Memory B cell (primary cell): ENCODE measurements at places on chromosomes 2 and 18.
A peak's percentile ranks its signal among the peaks of the same experiment; 100 is the strongest.

DNA sequence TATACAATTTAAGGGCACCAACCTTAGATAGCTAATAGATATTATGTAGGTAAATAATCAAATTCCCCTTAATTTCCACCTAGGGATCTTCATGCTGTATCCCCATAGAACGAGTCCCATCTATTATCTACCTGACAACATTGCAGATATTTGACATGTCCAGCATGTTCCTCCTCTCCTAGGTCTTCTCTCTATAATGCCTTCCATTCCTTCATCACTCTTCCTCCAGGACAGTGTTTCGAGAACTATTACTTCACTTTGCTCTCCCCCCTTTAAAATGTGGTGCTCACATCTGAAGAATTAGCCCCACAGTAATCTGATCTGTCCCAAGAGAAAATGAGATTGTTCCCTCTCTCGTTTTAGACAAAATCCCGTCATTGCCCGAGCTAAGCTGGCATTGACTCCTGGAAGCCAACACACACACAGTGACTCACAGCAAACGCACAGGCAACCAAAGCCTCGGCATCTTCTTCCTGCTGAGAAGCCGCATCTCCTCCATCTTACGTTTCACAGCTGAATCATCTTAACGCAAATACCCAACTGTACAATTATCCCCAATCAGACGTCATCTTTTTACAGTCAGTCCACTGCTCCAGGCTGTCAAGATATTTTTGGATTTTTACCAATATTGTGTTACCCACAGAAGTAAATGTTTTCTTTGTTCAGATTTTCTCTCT, 162.9 kb upstream of the AGAP1 start:
- H3K36me3 ChIP-seq, result no peaks in the 10 kb centered on the region
- H3K4me1 ChIP-seq, result no peaks in the 10 kb centered on the region
- H3K4me3 ChIP-seq, result no peak overlapping the region
- DNase-seq, result no peak
- H3K27ac ChIP-seq, result no peak overlapping the region

DNA sequence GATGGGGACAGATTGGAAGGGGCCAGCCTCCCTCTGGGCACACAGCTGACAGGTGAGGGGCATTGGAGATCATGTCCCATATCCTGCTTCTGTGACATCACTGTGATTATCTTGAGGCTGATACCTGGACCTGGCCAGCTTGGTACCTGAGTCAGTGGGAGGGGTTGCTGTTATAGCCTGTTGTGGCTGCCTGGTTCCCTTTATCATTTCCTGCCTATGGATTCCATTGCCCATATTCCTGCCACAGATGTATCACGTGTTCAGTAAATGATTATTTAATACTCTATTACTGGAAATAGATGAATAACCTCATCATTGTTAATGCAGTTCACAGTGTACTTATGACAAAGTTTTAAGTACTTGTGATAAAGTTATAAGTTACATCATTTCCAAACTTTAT, 7.8 kb upstream of the SCYGR1 start:
- no peaks in the 10 kb centered on the region for H3K36me3 ChIP-seq
- H3K27me3 ChIP-seq, result no peaks in the 10 kb centered on the region
- no peak for DNase-seq
- no peak overlapping the region for H3K27ac ChIP-seq

DNA sequence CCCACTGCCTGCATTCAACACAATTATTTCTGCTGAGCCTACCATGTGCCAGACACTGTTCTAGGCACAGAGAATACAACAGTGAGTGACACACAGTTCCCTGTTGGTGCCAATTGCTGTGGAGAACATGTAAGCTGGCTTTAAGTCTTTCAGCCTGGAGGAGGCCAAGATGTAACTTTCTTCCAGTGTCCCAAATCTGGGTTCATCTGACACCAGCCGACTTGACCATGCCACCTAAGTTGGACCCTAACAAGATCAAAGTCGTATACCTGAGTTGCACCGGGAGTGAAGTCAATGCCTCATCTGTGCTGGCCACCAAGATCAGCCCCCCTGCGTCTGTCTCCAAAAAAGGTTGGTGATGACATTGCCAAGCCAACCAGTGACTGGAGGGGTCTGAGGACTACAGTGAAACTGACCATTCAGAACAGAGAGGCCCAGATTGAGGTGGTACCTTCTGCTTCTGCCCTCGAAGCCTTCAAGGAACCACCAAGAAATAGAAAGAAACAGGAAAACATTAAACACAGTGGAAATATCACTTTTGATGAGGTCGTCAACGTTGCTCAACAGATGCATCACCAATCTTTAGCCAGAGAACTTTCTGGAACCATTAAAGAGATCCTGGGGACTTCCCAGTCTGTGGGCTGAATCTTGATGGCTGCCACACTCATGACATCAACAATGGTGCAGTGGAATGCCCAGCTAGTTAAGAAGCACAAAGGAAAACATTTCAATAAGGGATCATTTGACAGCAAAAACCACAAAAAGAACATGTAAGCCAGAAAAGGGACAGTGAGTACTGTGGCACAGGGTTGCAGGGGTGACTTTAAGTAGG, 6.3 kb downstream of the TRABD2A start:
- no peak for DNase-seq
- H3K27me3 ChIP-seq, result no peaks in the 10 kb centered on the region
- no peak overlapping the region for H3K4me3 ChIP-seq
- peaks cover 12% of the 10 kb centered on the region for H3K4me1 ChIP-seq

GRCh38 chr2:176114120-176114929, 2.3 kb upstream of the HOXD10 start:
- H3K27ac ChIP-seq, result no peak overlapping the region
- DNase-seq, result no peak
- no peaks in the 10 kb centered on the region for H3K36me3 ChIP-seq
- H3K27me3 ChIP-seq, result peaks cover 32% of the 10 kb centered on the region
- H3K4me1 ChIP-seq, result peaks cover 6% of the 10 kb centered on the region

GRCh38 chr2:46493241-46493970, 14.0 kb downstream of the TMEM247 start:
- peaks cover 7% of the 10 kb centered on the region for H3K4me1 ChIP-seq
- H3K27ac ChIP-seq, result no peak overlapping the region
- DNase-seq, result no peak
- H3K27me3 ChIP-seq, result no peaks in the 10 kb centered on the region

- H3K36me3 ChIP-seq, result no peaks in the 10 kb centered on the region
- H3K27ac ChIP-seq, result no peak overlapping the region
- H3K4me1 ChIP-seq, result peaks cover 12% of the 10 kb centered on the region
- peak overlapping the region; percentile 60 for H3K4me3 ChIP-seq
- H3K27me3 ChIP-seq, result peaks cover 2% of the 10 kb centered on the region
Observed at GRCh38 chr2:25159949-25160348, 8.4 kb downstream of the POMC start.

DNA sequence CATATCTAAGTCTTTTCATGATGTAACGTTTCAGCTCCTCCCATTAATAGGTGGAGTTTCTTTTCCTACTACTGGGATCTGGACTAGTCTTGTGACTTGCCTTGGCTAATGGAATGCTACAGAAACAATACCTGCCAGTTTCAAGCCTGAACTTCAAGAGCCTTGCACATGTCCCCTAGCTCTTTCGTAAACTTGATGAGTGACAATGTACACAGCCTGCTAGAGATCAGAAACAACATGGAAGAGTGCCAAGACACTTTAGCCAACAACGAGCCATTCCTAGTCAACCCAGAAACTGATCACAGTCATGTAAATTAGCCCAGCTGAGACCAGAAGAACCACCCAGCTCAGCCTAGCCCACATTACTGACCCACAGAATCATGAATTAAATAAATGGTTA, 24.8 kb upstream of the STK39 start:
- H3K27ac ChIP-seq, result no peak overlapping the region
- peaks cover 3% of the 10 kb centered on the region for H3K27me3 ChIP-seq
- no peak for DNase-seq

- H3K4me3 ChIP-seq, result no peak overlapping the region
- peaks cover 9% of the 10 kb centered on the region for H3K36me3 ChIP-seq
- no peak for DNase-seq
- H3K27me3 ChIP-seq, result no peaks in the 10 kb centered on the region
- H3K27ac ChIP-seq, result no peak overlapping the region
Observed at GRCh38 chr2:54945391-54946219, 104.6 kb downstream of the RTN4 start.

DNA sequence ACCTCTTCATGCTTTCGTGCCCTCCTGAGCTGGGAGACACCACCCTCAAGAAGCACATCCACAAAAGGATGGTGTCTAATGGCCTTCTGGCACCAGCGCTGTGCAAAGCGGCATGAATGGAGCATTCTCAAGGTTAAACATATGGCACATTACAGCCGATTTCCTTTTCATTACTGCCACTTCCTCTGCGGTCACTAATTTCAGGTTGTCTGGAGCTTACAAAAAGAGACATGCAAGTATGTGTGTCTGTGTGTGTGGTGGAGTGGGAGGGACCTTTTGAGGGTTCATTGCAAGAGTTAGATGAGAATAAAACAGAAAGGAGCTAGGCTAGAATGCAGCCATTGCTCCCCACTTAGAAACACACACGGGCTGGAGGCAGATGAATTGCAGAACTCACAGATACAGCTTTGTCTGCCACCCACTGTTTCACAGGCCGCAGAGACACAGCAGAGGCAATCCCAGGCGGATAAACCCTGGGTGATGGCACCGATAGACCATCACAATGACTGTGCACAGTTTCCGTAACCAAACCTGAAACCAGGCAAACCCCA, 76.0 kb downstream of the TGIF1 start:
- peak; percentile 34 for DNase-seq
- H3K4me3 ChIP-seq, result peak overlapping the region; percentile 67
- peaks cover 11% of the 10 kb centered on the region for H3K4me1 ChIP-seq
- peak overlapping the region; percentile 72 for H3K27ac ChIP-seq

- no peak overlapping the region for H3K27ac ChIP-seq
- H3K4me1 ChIP-seq, result no peaks in the 10 kb centered on the region
- no peak overlapping the region for H3K4me3 ChIP-seq
Observed at GRCh38 chr18:34801774-34802173, 91.7 kb downstream of the DTNA start.
